ENCODE measurements at places on chromosomes 12 and 14. TPM values are rescaled to one million over a fixed set of nuclear protein-coding genes. Genes with fewer than 3 reads are reported as not detected.

WNT1 gene
- not detected for total RNA-seq

GRCh38 chr12:6049587-6049986, 74.9 kb downstream of the VWF start:
- peaks cover 12% of the 10 kb centered on the region for H3K4me1 ChIP-seq
- no peaks in the 10 kb centered on the region for H3K27me3 ChIP-seq
- H3K36me3 ChIP-seq: no peaks in the 10 kb centered on the region
- DNase-seq: no peak
- H3K27ac ChIP-seq: peak overlapping the region; percentile 53

GRCh38 chr12:31714406-31715271, 14.2 kb downstream of the AMN1 start:
- no peak for DNase-seq
- no peaks in the 10 kb centered on the region for H3K4me1 ChIP-seq
- no peak overlapping the region for H3K4me3 ChIP-seq
- H3K27me3 ChIP-seq: no peaks in the 10 kb centered on the region
- no peak overlapping the region for H3K27ac ChIP-seq

DNA sequence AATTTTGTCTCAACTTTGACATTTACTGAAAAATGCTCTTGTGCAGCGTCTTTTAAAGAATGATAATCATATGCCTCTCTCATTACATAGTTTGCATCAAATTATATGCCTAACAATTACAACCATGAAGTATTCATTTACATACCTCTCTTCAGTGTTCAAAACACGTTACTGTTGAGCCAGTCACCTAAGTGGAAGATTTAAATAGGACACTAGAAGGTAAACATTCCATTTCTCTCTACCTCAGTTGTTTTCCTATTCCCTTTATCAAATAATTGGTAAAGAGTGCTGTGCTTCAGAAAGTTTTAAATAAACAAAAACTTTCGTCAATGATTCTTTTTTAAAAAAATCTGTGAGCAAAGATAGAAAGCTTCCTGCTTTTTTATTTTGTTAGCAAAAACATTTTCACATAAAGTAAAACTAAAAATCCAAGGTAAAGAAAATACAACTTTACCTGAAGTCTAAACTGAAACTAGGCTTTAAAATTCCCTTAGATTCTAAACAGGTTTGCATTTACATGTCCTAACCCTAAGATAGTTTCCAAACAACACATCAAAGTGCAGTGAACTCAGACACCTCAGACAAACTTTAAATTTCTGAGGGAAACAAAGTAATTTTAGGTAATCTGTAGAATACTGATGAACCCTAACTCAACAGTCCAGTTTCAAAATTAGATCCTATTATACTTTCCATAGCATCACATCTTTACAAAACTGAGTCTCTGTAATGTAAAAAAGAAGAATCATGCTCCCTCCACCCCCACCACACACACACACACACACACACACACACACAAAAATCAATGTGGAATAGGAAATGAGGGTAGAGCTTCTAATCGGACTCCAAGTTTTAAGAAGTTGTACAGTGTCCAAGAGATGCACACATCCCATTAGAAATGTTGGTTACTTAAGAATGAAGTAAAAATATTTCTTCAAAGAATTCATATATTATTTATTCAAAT, 46.2 kb downstream of the PAWR start:
- H3K27me3 ChIP-seq: no peaks in the 10 kb centered on the region
- no peak overlapping the region for H3K4me3 ChIP-seq
- H3K36me3 ChIP-seq: no peaks in the 10 kb centered on the region
- H3K4me1 ChIP-seq: peaks cover 4% of the 10 kb centered on the region

PLEKHG7 gene
- not detected for total RNA-seq

- H3K27me3 ChIP-seq: no peaks in the 10 kb centered on the region
- no peak overlapping the region for H3K4me3 ChIP-seq
- H3K4me1 ChIP-seq: peaks cover 25% of the 10 kb centered on the region
- no peak for DNase-seq
- H3K27ac ChIP-seq: peak overlapping the region; percentile 76
- no peaks in the 10 kb centered on the region for H3K36me3 ChIP-seq
Observed at GRCh38 chr12:57869927-57870318, 23.4 kb upstream of the CTDSP2 start.

- H3K27me3 ChIP-seq: no peaks in the 10 kb centered on the region
- H3K4me3 ChIP-seq: no peak overlapping the region
- H3K4me1 ChIP-seq: no peaks in the 10 kb centered on the region
- no peaks in the 10 kb centered on the region for H3K36me3 ChIP-seq
- DNase-seq: no peak
Observed at GRCh38 chr12:93025145-93026103, 96.3 kb upstream of the EEA1 start.

DHRS2 gene
- not detected for total RNA-seq

ARHGAP9 gene
- 32.0 TPM for total RNA-seq

DNA sequence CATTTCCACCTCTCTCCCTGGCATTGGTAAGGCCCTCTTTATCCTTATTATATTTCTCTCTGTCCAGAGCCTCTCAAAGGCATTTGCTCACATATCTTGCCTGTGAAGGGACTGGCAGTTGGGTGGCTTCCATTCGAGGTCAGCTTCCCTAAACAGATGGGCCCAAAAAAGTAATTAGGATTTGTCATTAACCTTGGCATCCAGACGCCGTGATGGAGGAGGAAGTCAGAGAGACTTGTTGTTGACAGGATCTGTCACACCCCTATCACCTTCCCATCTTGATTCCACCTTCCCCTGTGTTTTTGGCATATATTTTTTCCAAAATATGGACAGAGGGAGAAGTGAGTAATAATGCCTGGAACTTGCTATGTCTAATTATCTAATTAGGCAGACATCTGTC, 54.0 kb upstream of the OAS1 start:
- H3K27ac ChIP-seq: no peak overlapping the region
- H3K4me1 ChIP-seq: no peaks in the 10 kb centered on the region
- no peak overlapping the region for H3K4me3 ChIP-seq
- no peaks in the 10 kb centered on the region for H3K27me3 ChIP-seq

DNA sequence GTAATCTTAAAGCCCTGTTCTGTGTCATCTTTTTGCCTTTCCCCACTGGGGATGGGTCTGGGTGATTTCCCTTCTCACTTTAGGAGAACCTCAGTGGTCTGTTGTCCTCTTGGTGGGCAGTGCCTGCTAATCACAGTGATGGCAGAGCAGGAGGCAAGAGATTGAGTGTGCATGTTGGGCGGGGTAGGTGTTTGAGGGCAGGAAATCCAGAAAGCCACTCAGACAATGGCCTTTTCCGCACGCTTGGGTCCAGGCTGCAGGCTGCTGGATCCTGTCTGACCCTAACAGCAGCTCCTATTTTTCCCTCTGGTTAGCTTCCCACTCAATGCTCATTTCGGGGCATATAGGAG, 13.7 kb upstream of the ITGA5 start:
- H3K27me3 ChIP-seq: no peaks in the 10 kb centered on the region
- H3K4me1 ChIP-seq: peaks cover 37% of the 10 kb centered on the region
- H3K27ac ChIP-seq: peak overlapping the region; percentile 89
- no peaks in the 10 kb centered on the region for H3K36me3 ChIP-seq
- no peak for DNase-seq

VRTN gene
- not detected for total RNA-seq

TMCC3 gene
- 6.9 TPM for total RNA-seq

DNA sequence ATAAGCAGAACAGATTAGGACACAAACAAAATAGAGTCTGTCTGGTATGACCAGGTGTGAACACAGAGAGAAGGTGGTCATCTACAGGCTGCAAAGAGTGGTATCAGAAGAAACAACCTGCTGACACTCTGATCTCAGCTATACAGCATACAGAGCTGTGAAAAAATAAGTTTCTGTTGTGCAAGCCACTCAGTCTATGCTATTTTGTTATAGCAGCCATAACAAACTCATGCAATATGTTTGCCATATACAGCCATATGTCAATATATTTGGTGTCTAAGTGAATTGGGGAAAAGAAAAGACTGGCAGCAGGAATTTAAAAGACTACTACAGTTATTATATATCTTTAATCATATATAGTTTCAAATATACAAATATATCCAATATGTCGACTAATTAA, 300.9 kb downstream of the SOX5 start:
- H3K36me3 ChIP-seq: no peaks in the 10 kb centered on the region
- no peak for DNase-seq
- no peak overlapping the region for H3K27ac ChIP-seq
- no peaks in the 10 kb centered on the region for H3K27me3 ChIP-seq

GRCh38 chr12:43655586-43655985, 103.0 kb downstream of the PUS7L start:
- H3K27me3 ChIP-seq: no peaks in the 10 kb centered on the region
- no peak for DNase-seq
- no peaks in the 10 kb centered on the region for H3K36me3 ChIP-seq
- H3K4me3 ChIP-seq: no peak overlapping the region

DNA sequence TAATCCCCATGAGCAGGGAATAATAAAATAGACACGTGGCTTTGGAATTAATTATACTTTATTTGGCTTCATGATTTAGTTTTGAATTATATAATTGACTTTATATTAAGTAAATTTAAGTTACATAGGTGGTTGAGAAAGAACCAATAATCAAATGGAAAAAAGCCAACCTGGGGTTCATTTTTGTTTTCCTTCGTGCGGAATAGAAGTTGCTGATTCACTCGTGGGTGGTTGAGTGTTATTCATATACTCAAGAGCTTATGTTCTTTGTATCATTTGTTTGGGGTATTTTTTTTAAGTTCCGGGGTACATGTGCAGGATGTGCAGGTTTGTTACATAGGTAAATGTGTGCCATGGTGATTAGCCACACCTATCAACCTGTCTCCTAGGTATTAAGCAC, 58.0 kb downstream of the ZNF664 start:
- no peaks in the 10 kb centered on the region for H3K36me3 ChIP-seq
- DNase-seq: no peak
- no peaks in the 10 kb centered on the region for H3K27me3 ChIP-seq
- peaks cover 27% of the 10 kb centered on the region for H3K4me1 ChIP-seq
- H3K4me3 ChIP-seq: no peak overlapping the region

- no peaks in the 10 kb centered on the region for H3K27me3 ChIP-seq
- DNase-seq: no peak
- peak overlapping the region; percentile 95 for H3K27ac ChIP-seq
Observed at GRCh38 chr14:21267886-21268616, 1.2 kb downstream of the HNRNPC start.

PRR4 gene
- total RNA-seq: 5.7 TPM

GRCh38 chr12:27185234-27186021, 58.7 kb upstream of the STK38L start:
- H3K27ac ChIP-seq: peak overlapping the region; percentile 85
- no peaks in the 10 kb centered on the region for H3K27me3 ChIP-seq
- H3K4me3 ChIP-seq: peak overlapping the region; percentile 28
- H3K4me1 ChIP-seq: peaks cover 40% of the 10 kb centered on the region
- no peaks in the 10 kb centered on the region for H3K36me3 ChIP-seq

DNA sequence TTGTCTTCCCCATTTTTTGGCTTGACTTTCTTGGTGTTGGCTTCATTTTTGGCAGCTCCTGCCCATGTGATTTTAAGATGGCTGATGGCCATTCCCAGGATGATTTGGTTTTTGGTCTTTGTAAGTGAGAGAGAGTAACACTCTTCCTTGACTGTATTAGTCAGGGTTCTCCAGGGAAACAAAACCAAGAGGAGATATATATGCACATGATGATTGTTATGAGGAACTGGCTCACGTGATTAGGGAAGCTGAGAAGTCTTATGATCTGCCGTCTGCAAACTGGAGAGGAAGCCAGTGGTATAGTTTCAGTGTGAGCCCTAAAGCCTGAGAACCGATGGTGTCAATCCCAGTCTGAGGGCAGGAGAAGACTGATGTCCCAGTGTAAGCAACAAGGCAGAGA, 146.6 kb downstream of the NRXN3 start:
- no peaks in the 10 kb centered on the region for H3K4me1 ChIP-seq
- DNase-seq: no peak
- no peaks in the 10 kb centered on the region for H3K27me3 ChIP-seq
- H3K4me3 ChIP-seq: no peak overlapping the region

RAPGEF3 gene
- total RNA-seq: 77.4 TPM

PTPRR gene
- total RNA-seq: 0.27 TPM

CPNE6 gene
- 1.3 TPM for total RNA-seq

SERPINA5 gene
- 4.4 TPM for total RNA-seq

DNA sequence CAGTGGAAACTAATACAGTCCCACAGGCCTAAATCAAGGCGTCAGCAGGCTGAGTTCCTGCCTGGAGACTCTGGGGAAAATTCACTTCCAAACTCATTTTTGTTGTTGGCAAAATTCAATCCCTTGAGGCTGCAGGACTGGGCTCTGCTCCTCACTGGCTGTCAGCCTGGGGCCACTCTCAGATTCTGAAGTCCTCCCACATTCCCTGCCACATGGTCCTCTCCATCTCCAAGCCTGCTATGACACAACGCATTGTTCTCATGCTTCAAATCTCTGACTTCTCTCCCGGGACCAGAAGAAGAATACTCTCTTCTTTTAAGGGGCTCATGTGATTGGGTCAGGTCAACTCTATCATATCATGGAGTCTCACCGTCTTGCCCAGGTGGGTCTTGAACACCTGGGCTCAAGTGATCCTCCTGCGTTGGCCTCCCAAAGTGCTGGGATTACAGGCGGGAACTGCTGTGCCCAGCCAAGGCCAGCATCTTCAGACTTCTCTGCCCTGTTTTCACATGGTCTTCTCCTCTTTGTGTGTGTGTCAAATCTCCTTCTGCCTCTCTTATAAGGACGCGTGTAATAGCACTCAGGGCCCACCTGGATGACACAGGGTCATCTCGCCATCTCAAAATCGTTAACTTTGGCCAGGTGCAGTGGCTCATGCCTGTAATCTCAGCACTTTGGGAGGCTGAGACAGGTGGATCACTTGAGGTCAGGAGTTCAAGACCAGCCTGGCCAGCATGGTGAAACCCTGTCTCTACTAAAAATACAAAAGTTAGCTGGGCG, 9.7 kb downstream of the P2RX7 start:
- no peaks in the 10 kb centered on the region for H3K27me3 ChIP-seq
- H3K36me3 ChIP-seq: no peaks in the 10 kb centered on the region
- no peaks in the 10 kb centered on the region for H3K4me1 ChIP-seq
- no peak for DNase-seq
- no peak overlapping the region for H3K27ac ChIP-seq

DNA sequence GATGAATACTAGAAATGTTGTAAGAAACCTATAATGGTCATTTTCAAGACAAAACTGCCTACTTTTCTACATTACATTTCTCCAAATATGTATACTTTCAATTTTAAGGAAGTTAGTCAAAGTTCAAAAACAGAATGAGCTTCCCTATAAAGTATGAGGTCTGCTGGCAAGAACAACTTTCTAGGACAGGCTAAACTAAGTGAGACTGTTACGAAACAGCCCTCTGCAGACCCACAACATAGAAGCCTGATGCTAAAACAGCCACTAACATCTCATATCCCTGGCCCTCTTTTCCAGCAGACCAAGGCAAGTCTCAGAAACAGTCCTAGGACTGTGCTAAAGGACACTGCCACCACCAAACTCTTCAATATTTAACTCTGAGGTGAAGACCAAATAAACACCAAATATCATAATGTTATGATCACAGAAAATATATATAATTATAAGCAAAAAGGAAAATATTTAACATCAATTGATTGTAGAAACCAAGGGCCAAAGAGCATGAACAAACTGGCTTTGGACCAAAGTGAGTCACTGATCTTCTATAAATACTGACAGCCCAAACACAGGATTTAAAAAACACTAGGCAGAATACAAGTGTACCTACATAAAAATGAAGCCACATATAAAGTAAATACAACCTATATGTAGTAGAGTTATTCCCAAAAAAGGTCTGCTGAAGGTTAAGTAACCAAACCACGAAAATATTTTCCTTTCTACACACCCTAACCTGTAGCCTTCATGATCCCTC, 27.7 kb downstream of the PPP4R3A start:
- H3K36me3 ChIP-seq: peaks cover 35% of the 10 kb centered on the region
- H3K4me1 ChIP-seq: peaks cover 42% of the 10 kb centered on the region
- peak overlapping the region; percentile 19 for H3K4me3 ChIP-seq
- H3K27me3 ChIP-seq: no peaks in the 10 kb centered on the region
- peak overlapping the region; percentile 65 for H3K27ac ChIP-seq

NINJ2 gene
- 2.4 TPM for total RNA-seq
